SHP77 (cell line): ENCODE measurements at places on chromosomes 2 and 18.
A peak's percentile ranks its signal among the peaks of the same experiment; 100 is the strongest.

GRCh38 chr18:67425672-67426071, 90.8 kb downstream of the DSEL start:
- DNase-seq: no peak

DNA sequence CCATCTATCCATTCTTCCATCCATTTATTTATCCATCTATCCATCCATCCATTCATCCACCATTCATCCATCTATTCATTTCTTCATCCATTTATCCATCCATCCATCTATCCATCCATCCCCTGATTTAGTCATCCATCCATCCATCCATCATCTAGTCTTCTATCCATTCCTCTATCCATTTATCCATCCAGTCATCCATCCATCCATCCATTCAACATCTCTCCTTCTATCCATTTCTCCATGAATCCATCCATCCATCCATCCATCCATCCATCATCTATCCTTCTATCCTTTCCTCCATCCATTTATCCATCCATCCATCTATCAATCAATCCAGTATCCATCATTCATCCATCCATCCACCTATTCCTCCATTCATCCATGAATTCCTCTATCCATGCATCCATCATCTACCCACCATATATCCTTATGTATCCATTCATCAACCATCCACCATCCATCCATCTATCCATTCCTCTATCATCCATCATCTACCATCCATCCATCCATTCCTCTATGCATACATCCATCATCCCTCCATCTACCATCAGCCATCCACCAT, 185.0 kb downstream of the CELF4 start:
- DNase-seq: no peak

- no peak for DNase-seq
These were observed 190.9 kb upstream of the FOSL2 start for GRCh38 chr2:28201671-28202180.

GRCh38 chr18:59056706-59057492, 82.8 kb upstream of the SEC11C start:
- peak; percentile 54 for DNase-seq

GRCh38 chr2:69298862-69299261, 88.2 kb downstream of the GFPT1 start:
- no peak for DNase-seq

GRCh38 chr2:207296265-207296948, 130.7 kb upstream of the KLF7 start:
- DNase-seq: no peak

- DNase-seq: no peak
These were observed 148.2 kb downstream of the RND3 start for GRCh38 chr2:150339282-150339681.

GRCh38 chr18:77205769-77206168, 43.9 kb upstream of the GALR1 start:
- DNase-seq: no peak

DNA sequence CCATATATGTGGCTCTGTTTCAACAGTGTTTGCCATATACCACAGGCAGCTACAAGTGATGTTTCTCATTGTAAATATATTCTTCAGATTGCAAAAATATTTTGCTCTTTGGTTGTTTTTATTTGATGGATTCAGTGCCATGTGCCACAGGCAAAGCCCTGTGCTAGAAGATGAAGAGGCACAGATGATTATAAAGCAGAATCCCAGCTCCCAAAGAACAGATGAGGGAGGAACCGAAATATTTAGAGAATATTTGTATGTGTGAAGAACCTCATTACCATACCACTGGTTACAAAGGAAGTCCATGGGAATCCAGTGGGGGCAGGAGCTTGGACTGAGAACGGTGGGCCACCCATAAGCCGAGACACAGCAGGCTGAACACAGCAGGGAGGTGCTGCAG, 143.8 kb upstream of the NDUFV2 start:
- DNase-seq: no peak

- DNase-seq: no peak
These were observed 68.6 kb downstream of the TNP1 start for GRCh38 chr2:216791303-216791702.

GRCh38 chr2:143807671-143808070, 678.5 kb downstream of the ARHGAP15 start:
- no peak for DNase-seq

- no peak for DNase-seq
These were observed 361.8 kb downstream of the ALK start for GRCh38 chr2:29559578-29559977.

GRCh38 chr2:105413206-105413605, 14.4 kb upstream of the FHL2 start:
- DNase-seq: no peak

DNA sequence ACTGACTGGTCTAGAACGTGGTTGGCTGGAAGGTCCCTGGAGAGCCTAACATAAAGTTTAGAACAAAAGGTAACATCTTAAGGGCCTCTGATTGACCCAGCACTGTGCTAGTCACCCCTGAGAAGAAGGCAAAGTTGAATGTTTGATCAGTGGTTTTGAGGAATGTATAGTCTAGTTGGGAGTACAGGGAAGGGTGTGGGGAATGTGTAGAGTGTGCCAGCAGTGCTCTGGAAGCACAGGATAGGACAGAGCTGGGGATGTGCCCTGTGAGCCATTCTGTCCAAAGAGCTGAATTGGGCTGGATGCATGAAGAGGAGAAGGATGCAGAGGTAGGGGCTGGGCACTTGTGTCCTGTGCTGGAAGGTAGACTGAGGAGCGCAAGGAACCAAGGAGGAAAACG, 41.0 kb upstream of the DOCK10 start:
- no peak for DNase-seq

- no peak for DNase-seq
These were observed 26.4 kb downstream of the ST3GAL5 start for GRCh38 chr2:85862426-85862825.

GRCh38 chr2:202064171-202064880, 8.7 kb upstream of the KIAA2012 start:
- DNase-seq: no peak

DNA sequence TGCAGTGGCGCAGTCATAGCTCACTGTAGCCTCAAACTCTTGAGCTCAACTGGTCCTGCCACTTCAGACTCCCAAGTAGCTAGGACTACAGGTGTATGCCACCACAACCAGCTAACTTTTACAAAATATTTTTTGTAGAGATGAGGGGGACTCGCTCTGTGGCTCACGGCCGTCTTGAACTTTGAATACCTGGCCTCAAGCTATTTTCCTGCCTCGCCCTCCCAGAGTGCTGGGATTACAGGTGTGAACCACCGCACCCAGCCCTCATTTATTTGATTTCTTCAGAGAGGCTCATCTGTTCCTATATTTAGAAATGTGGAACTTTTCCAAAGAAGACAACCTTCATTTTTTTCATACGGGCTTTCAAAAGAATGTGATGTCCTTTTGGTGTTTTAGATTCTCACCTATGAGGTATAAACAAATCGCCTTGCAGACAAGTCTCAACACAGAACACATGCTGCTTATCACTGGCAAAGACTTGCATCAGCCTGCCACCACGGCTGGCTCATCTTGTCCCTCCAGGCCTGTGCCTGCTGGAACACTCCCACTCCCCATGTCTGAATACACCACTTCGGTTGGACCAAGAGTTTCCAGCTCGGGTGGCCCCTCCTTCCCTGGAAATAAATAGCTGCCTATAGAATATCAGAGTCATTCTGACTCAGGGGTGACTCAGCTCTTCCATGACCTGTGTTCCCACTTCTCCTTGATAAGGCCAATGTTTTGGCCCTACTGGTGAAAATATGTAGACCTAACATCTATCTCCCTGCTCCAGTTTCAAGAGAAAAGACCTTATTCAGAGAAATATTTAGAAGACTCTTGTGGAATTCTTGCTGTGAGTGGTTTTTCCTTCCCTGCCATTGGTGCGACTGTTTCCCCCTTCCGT, 202.6 kb downstream of the TGIF1 start:
- peak; percentile 94 for DNase-seq

GRCh38 chr2:69659941-69660483, 16.5 kb upstream of the AAK1 start:
- DNase-seq: no peak

GRCh38 chr2:114006460-114006859, 116.6 kb downstream of the ACTR3 start:
- DNase-seq: no peak

GRCh38 chr18:23220355-23220754, 85.1 kb downstream of the CABLES1 start:
- no peak for DNase-seq

- DNase-seq: peak; percentile 33
These were observed 164.7 kb downstream of the AGAP1 start for GRCh38 chr2:235658351-235659174.

GRCh38 chr2:191629001-191629453, 48.9 kb upstream of the NABP1 start:
- DNase-seq: no peak

GRCh38 chr18:55425698-55426097, 162.3 kb downstream of the TCF4 start:
- no peak for DNase-seq

DNA sequence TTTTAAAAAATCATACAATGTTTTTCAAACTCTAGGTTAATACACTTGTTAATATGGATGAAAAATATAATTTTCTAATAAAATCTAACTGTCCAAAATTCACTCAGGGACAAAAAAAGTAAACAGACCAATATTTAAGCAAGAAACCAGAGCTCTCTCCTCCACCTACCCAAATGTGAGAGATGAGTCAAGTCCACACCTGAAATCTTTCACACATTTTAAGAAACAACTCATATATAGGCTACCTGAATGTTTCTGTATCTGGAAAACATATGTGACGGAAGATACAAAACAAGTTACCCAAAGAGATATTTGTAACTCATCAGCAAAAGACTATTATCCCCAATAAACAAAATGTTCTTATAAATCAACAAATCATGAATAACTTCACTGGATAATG, 20.2 kb downstream of the ZNF516 start:
- no peak for DNase-seq

- DNase-seq: no peak
These were observed 88.0 kb downstream of the SS18 start for GRCh38 chr18:26002375-26002910.

- no peak for DNase-seq
These were observed 29.7 kb downstream of the NAB1 start for GRCh38 chr2:190678444-190679162.
